RWPE1 (cell line): ENCODE measurements at places on chromosomes 4 and X.

- DNase-seq = no peak
These were observed 210.7 kb upstream of the EOLA2 start for GRCh38 chrX:150148749-150149672.

- DNase-seq = no peak
These were observed 1539.0 kb upstream of the IGFBP7 start for GRCh38 chr4:58649226-58649625.

DNA sequence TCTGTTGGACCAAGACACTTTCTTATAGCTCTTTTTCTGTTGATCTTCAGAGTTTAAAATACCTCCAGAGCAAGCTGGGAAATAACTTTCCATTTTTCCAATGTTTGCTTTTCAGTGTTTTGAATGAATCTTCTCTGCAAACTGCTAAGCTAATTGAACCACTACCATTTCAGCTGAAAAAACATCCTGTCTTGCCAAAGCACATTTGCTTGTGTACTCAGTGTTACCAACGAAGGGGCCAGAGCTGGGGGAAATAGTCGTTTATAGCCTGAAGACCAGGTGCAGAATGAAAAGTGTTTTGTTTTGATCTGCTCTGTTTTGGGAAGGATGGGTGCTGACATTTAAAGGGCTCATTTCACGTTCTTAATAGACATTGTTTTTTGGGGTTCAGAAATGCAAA, 88.4 kb upstream of the CLNK start:
- DNase-seq = no peak

- no peak for DNase-seq
These were observed 71.3 kb upstream of the STS start for GRCh38 chrX:7076245-7076661.

GRCh38 chr4:109296527-109296926, 5.9 kb downstream of the COL25A1 start:
- DNase-seq = no peak

DNA sequence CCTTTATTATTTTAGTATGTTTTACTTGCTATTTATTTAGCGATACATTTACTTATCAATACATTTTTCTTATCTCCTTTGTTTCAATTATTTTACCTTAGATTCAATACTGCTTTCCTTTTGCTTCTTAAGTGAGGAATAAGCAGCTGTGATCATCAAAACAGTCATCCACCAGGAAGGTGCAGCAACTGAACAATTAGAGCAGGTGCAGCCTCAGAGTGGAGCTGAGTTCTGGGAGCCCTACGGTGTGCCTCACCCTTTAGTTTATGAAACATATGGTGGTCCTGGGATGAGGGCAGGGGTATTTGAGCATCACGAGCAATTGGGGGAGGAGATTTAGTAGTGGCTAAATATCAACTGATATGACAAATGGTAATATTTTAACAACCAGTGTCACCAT, 111.0 kb downstream of the FRYL start:
- DNase-seq = no peak

DNA sequence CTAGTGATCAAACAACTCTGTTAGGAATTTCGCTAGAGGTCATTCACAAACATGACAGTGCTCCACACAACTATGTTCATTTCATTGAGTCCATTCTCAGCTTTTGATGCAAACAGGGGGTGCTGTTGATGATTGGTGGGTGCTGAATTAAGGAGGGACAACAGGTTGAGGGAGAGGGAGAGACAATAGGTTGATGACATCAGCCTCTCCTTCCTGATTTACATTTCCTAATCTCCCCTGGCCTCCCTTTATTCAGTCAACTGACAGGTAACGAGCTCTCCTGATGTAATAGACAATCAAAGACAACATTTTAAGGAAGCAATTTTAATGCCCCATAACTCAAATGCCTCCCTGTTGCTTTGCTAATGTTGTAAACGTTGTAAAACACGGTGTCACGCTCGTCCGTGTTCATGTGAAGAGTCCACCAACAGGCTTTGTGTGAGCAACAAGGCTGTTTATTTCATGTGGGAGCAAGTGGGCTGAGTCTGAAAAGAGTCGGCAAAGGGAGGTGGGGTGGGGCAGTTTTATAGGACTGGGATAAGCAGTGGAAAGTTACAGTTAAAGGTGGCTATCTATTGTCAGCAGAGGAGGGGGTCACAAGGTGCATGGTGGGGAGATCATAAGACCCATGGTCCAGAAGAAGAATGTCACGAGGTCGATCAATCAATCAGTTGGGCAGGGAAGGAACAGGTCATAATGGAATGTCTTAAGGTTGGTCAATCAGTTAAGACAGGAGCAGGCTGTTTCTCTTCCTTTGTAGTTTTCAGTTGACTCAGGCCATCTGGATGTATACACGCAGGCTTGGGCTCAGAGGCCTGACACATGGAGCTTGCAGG, 4.8 kb upstream of the GAR1 start:
- no peak for DNase-seq

- DNase-seq = no peak
These were observed 21.1 kb downstream of the SLC25A53 start for GRCh38 chrX:104135677-104136076.

DNA sequence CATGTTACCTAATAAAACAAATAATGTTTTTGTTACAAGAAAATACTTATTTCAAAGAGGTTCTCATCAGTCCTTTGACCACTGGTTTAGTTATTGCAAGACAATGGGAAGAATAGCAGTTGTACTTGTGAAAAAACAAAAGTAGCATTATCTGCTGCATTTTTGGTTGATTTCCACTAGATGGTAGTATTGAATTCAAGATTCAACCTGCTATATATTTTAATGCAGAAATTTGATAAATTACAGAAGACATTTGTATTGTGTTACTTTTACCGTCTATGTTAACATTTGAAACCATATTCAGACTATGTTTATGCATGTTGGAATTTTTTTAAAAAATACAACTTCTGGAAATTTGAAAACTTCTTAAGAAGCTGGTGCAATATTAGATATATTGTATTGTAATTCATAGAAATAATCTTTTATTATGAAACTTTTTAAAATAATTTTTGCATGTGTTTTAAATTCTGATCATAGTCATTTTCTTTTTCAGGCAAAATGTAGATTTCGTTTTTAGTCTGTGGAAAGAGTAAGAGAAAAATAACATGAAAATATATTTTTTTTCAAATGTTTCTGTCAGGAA, 56.4 kb downstream of the SPCS3 start:
- peak; percentile 16 for DNase-seq

DNA sequence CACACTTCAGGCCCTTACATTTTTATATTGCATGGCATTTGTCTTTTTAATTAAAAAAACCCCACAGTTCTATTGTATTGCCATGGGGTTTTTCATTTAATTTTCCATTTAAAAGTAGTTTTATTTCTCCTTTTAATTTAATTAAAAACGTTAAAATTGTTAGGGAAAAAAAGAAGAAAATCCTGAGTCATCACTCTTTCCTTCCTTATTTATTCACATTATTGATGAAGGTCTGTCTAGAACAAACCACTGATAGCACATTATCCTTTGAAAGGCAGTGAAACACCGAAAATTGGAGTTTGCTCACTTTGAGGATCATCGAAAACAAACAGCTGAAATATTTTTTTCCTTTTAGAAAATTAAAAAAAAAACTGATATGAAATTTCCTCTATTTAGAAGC, 759.7 kb upstream of the MAGEB2 start:
- DNase-seq = no peak

GRCh38 chr4:94216394-94216793, 8.7 kb downstream of the SMARCAD1 start:
- no peak for DNase-seq
